ENCODE measurements at places on chromosomes 6 and 20. TPM values are rescaled to one million over a fixed set of nuclear protein-coding genes. Genes with fewer than 3 reads are reported as not detected.

GRCh38 chr6:167731216-167731615 lies 95.5 kb upstream of the AFDN start:
- DNase-seq = no peak

DNA sequence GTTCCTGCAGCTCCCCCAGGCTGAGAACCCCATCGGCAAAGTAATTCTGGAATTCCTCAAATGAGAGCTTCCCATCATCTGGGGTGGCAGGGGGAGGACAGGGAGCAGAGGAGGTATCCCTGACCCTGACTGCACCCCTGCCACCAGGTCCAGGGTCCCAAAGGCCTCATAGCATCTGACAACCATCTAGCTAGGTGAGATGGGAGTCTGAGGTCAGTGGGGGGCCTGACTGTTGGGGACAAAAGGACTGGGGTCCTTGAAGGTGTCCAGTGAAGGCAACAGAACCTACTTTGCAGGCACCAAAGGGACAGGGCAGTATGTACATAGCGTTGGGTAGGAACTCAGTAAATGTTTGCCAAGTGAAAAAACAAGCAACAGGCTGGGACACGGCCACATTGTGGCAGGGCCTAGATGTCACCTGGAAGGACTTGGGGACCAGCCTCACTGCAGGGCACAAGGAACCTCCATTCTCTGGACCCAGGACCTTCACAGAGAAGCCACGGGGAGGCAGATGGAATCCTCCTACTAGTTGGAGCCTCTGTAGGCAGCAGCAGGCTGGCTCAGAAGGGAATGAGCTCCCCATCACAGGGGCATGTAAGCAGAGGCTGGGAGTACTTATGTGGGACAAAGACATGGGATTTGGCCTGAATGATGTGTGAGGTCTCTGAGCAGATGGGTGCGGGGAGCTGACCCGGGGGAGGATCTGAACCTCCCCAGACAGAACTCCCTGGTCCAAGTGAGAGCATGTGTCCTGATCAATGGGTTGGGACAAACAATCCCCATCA lies 3.3 kb downstream of the NECAB3 start:
- no peak for DNase-seq

GRCh38 chr6:140379919-140380318 lies 1005.5 kb upstream of the CITED2 start:
- no peak for DNase-seq

GRCh38 chr6:107716688-107717089 lies 107.4 kb downstream of the SCML4 start:
- DNase-seq = no peak

DNA sequence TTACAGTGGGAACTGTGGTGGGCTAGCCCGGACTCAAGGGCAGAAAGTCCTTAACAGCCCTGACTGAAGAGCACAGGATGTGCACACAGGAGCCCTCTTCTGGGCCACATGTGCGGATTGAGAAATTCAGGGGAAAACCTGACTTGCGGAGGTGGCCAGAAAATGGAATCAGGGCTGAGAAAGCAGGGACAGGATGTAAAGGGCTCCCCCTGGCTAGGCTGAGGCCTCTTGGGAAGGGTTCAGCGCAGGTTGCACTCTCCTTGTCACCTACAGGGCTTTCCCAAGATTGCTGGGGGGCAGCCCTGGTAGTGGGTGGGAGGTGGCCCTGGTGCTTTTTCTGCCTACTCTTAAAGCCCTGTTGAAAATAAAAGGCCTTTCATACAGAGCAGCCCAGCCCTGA lies 251.2 kb downstream of the SLC24A3 start:
- DNase-seq = no peak

The SNX9 gene
- 43.1 TPM for polyA plus RNA-seq

DNA sequence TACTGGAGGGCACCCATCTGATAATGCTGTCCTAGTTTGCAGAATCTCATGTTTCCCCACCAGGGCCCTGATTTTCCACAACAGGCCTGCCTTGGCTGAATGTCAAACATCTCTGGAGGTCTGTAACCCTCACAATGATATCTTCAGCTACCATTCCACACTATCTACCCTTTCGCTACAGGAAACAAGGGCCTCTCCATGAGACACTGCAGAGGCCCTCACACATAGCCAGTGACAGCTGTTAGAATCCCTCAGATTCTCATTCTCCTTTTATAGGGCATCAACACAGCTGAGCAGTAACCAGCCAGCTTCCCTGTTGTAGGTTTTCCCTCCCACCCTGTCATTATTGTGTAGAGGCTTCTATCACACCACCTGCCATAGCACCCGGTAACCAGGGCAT lies 29.6 kb upstream of the MICB start:
- no peak for DNase-seq

- DNase-seq = no peak
Measured at GRCh38 chr6:53565886-53566285, 21.0 kb upstream of the GCLC start.

The TRIM40 gene
- polyA plus RNA-seq = not detected

GRCh38 chr6:30097902-30098768 lies 14.8 kb downstream of the TRIM31 start:
- no peak for DNase-seq

The ASCC3 gene
- polyA plus RNA-seq = 27.5 TPM

Data from right renal cortex interstitium (tissue), 3 donors.